ENCODE measurements at places on chromosomes 7 and 10. TPM values are rescaled to one million over a fixed set of nuclear protein-coding genes. Genes with fewer than 3 reads are reported as not detected.

DNA sequence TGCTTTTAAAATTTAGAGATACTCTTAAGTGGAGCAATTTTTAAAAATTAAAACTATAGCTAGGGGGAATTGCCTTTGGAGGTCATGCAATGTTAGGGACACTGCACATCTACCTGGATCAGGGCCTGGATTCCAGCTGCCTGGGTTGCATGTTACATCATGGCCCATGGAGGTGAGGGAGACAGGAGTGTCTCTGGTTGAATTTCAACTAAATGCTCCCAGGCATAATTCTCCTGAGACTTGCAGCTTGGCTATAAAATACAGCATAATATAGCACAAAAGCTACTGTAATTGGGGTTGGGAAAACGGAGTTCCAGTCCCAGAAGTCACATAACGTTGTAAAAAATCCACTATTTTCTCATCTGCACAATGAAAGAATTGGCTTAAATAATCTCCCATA, 782.5 kb downstream of the LRMDA start:
- no peaks in the 10 kb centered on the region for H3K4me1 ChIP-seq
- no peaks in the 10 kb centered on the region for H3K36me3 ChIP-seq
- no peak for DNase-seq
- H3K4me3 ChIP-seq, result no peak overlapping the region
- no peaks in the 10 kb centered on the region for H3K27me3 ChIP-seq
- no peak overlapping the region for H3K27ac ChIP-seq

DNA sequence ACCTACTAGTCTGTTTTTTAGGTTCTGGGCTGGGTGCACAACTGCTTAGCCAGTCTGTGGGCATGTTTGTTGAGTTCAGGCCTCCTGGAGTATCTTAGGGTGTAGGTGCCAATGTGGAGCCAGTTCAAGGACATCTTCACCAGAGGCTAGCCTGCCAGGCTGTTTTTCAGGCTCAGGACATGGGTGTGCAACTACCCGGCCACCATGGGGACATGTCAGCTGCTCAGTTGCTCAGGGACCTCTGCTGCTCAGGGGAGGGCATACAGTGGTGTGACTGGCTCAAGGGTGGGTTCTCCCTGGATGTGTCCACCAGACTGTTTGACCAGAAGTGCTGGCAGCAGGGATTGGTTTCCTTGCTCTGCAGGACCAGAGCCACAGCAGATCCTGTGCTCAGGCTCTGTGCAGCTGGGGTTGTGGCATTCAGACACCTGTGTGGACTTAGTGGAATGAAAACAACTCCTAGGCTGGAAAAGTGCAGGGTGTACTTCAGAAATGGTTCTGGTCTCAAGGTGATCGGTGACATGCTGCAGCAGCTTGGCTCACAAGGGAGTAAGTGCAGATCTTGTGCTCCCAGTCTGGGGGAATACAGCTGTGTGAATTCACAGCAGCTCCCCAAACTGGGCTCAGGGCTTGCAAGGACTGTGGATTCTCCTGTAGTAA, 44.8 kb downstream of the PALS2 start:
- H3K4me3 ChIP-seq, result no peak overlapping the region
- peaks cover 23% of the 10 kb centered on the region for H3K36me3 ChIP-seq
- H3K4me1 ChIP-seq, result peaks cover 30% of the 10 kb centered on the region
- no peaks in the 10 kb centered on the region for H3K27me3 ChIP-seq

DNA sequence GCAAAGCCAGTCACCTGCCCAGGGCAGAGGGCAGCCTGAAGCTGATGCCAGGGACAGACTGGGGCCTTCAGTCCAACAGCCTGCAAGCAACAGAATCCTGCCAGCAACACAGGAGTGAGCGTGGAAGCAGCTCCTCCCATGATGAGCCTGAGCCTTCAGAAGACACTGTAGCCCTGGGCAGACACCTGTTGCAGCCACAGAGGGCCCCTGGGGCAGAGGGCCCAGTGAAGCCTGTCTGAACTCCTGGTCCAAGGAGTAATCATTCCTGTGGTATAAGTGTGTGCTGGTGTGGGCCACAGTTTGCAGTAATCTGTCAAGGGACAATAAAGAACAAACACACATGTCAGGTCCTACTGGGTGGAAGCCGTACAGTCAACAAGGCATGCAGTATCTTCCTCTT, 2.9 kb upstream of the PFKP start:
- H3K27me3 ChIP-seq, result no peaks in the 10 kb centered on the region
- H3K27ac ChIP-seq, result no peak overlapping the region
- H3K4me1 ChIP-seq, result peaks cover 21% of the 10 kb centered on the region
- H3K36me3 ChIP-seq, result peaks cover 2% of the 10 kb centered on the region
- no peak for DNase-seq

DNA sequence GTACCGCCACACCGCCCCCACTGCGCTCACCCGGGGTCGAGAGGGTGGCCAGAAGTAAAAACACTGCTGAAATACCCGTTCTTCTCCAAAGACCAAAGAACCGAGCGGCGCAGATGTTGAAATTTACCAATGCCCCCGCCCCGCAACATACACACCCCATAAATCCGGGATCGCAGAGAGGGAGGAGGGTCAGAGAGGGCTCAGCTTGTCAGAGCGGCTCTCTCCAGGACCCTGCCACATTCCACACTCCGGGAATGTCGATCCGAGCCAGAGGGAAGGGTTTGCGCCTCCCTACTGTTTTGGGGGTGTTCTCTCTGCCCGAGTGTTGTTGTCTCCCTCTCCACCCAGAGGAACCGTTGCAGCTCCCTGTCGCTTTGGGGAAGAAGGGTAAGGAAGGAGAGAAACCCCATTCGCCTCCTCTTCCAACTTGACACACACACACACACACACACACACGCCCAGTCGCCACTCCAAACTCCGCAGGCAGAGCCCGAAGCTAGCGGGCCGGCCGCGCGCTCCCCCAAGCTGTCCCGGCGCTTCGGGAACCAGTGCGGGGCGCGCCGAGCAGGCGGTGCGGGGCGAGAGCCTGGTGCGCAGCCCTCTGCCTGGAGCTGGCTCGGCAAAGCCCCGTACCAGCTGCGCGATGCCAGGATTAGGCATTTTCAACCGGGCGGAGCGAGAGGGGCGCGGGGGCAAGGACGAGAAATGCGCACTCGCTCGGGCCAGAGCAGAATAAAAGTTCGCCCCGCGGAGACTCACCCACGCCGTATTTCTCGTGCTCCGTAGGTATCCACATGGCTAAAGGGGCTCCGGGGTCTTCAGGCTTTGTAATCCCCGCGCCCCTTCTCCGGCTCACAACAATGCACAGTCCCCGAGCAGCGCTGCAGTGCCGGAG, 609 bp downstream of the DOCK4 start:
- H3K4me3 ChIP-seq, result peak overlapping the region; percentile 97
- H3K27me3 ChIP-seq, result peaks cover 34% of the 10 kb centered on the region
- peak; percentile 41 for DNase-seq
- peaks cover 37% of the 10 kb centered on the region for H3K4me1 ChIP-seq
- H3K27ac ChIP-seq, result peak overlapping the region; percentile 33
- H3K36me3 ChIP-seq, result peaks cover 6% of the 10 kb centered on the region

SLC39A12 gene
- total RNA-seq, result not detected

MBLAC1 gene
- total RNA-seq, result 1.9 TPM
